NCI-H226 (cell line): ENCODE measurements at places on chromosomes 2 and 18.
A peak's percentile ranks its signal among the peaks of the same experiment; 100 is the strongest.

DNA sequence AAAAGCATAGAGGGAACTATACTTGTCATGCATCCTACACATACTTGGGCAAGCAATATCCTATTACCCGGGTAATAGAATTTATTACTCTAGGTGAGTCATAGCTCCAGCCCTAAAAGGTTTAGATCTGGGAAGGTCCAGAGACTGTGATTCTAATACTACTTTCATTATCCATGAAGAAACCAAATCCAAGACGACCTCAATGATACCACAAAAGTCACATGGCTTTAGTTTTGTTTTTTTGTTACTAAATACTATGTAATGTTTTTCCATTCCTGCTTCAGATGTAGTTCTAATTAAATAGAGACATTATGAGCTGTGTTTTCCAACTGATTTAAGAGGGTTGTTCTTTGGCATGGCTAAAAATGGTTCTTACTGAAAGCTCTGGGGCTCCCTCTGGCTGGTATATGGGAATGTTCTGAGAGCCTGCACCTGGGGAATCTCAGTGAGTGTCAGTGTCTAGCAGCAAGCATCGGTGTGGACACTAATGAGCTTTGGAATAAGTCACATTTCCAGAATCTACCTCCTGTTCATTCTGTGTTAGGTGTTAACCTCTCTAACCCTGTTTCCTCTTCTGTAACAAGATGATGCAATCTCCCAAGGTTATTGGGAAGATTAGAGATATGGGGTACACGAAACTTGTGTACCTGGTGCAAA, 20.5 kb upstream of the IL1RL2 start:
- peak; percentile 35 for DNase-seq

DNA sequence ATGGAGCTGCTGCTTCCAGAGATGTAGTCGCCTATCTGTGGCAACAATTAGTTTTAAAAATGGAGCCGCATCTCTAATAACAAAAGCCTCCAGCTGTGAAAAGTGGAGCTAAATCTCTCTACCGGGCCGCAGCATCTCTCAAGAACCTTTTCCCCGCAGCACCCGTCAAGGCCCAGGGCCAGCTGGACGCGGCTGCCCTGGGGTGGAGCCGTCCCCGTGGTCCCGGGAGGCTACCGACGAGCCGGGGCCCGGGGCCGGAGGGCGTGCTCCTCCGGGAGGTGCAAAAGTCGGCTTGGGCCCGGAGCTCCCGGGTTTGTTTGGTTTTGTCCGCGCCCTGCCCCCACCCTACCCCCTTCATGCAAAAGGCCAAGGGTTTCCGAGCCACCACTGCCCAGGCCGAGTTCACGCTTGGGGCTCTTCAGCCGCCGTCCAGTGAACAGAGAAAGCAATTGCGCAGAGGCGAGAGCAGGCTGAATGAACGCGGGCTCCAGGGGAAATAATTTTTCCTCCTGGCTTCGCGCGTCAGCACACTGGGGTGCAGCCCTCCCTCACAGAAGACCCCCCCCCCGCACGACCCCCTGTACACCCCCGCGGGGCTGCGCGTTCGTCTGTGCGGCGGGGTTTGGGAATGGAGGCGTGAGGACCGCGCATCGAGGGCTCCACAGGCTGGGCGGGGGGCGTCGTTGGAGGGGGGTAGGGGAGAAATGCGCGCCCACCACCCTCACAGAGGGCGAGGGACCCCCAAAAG, 557 bp upstream of the GREB1L start:
- no peak for DNase-seq

GRCh38 chr18:23541349-23542093, 38.2 kb downstream of the RMC1 start:
- DNase-seq: no peak

GRCh38 chr18:27839141-27839540, 337.8 kb downstream of the CDH2 start:
- DNase-seq: peak; percentile 99

DNA sequence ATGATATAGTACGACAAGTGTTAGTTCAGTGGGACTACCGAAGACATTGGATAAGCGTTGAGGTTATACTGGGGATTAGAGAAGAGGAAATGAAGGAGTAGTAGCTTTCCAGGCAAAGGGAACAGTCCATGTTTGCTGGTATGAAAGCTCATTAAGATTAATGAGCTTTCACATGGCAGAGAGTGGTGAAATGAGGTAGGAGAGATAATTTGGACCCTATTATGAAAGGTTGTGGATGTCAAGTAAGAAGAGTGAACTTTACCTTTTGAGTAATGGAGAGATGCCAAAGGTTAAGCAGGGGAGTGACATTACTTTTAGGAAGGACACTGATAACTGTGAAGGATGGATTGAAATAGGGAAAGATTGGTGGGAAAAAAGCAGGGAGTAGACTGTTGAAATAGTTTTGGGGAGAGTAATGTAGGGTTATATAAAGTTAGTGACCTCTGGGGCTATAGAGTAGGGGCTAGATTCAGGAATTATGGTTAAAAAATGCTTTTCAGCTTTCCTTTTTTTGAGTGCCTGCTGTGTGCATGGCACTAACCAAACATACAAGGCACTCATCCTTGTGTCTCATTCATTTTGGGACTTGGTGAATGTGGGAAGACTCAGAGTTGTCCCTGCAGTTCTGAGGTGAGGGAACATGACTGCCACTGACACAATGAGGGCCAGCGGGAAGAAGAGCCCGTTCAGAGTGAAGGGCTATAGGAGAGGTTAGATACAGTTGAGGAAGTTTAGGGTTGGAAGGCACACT, 87.2 kb upstream of the STON1 start:
- no peak for DNase-seq

- no peak for DNase-seq
Observed at GRCh38 chr2:30356776-30357175, 90.3 kb upstream of the LCLAT1 start.

DNA sequence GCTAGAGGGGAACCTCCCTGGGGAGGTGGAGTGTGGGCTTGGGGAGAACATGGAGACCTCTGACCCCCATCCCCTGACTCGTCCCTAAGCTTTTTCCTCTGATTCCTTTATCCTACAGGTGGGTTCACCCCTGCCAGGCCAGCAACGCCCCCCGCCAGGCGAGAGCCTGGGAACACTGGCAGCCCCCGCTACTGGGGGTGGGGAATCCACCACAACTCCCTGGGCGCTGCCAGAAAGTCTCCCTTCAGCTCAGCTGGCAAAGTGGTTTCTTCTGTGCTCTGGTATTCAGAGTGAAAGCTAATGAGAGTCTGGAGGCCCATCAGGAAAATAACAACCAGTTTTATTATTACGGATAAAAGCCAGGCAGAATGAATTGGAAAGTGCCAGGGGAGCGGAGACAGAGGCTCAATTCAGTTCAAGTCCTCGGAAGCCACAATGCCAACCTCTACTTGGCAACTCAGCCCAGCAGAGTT, 2.8 kb downstream of the DIPK1C start:
- no peak for DNase-seq

- no peak for DNase-seq
Observed at GRCh38 chr2:207144173-207144785, 21.5 kb downstream of the KLF7 start.

GRCh38 chr2:10079870-10080535, at the start of gene CYS1:
Gene CYS1, minus strand, starts transcription at chr2:10080411. Its CDS starts 188 bp downstream, at chr2:10080223.
- DNase-seq: no peak

GRCh38 chr18:28469946-28470345, 293.0 kb upstream of the CDH2 start:
- peak; percentile 26 for DNase-seq

GRCh38 chr2:37602040-37602439, 69.4 kb downstream of the CDC42EP3 start:
- no peak for DNase-seq

GRCh38 chr2:75063906-75064305, 105.5 kb downstream of the POLE4 start:
- no peak for DNase-seq

GRCh38 chr18:11121443-11121849, 27.9 kb downstream of the PIEZO2 start:
- peak; percentile 91 for DNase-seq

- no peak for DNase-seq
Observed at GRCh38 chr2:230830428-230830827, 34.3 kb upstream of the ITM2C start.

- peak; percentile 83 for DNase-seq
Observed at GRCh38 chr18:12621742-12622306, 36.1 kb downstream of the SPIRE1 start.

DNA sequence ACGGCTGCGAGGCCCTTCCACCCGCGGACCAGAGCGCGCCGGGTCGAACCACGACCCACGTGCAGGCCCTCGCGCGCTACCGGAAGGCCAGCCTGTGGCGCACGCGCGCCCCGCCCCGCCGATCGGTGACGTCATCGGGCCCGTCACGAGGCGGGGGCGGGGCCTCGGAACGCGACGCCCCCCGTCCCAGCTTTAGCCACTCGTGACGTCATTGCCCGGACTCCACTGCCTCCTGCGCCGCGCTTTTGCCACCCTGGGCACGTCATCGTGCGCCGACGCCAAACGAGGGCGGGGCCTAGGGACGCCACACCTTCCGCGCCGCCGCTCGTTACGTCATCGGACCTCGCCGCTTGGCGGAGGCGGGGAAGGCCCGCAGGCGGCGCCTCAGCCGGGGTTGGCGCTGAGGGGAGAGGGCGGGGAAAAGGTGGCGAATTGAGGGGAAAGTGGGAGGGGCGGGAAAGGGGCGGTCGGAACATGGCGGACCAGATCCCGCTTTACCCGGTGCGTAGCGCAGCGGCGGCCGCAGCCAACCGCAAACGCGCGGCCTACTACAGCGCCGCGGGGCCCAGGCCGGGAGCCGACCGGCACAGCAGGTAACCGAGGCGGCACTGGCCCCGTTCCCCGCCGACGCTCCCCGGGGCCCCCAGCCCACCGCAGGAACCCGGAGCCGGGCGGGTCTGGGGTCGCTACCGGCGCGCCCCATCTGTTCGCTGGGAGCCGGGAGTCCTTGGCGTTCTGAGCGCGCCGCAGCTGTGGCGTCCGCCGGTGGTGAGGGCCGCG, at the start of gene ATP9B:
ATP9B (plus strand) TSS at position 458 of the 780 bp plus-strand sequence; CDS start at position 475, 17 bp downstream.
- peak; percentile 77 for DNase-seq

GRCh38 chr2:167607211-167607610, 640.2 kb downstream of the STK39 start:
- DNase-seq: no peak

- no peak for DNase-seq
Observed at GRCh38 chr2:10224734-10225133, 78.0 kb upstream of the HPCAL1 start.

GRCh38 chr2:53051157-53051556, 716.4 kb upstream of the CHAC2 start:
- no peak for DNase-seq

DNA sequence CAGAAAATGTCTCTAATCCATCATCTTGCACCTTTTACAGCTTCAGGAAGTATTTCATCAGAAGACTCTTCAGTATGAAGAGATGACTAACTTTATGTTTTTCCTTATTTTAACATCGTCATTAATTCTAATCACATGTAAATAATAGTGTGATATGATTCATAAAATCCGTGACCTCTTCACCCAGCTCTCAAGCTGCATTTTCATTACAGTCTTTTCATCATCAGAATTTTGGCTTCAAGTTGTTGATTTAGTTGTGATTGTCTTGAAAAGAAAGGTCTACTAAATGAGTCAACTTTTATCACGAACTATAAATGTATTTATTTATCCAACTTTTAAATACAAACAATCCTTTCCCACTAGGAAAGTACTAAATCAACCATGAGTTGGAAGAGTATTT, 410.3 kb downstream of the LRP1B start:
- no peak for DNase-seq

GRCh38 chr2:131039908-131040660, 53.2 kb downstream of the FAM168B start:
- DNase-seq: no peak

- DNase-seq: peak; percentile 57
Observed at GRCh38 chr2:191878548-191879279, 31.8 kb upstream of the CAVIN2 start.

DNA sequence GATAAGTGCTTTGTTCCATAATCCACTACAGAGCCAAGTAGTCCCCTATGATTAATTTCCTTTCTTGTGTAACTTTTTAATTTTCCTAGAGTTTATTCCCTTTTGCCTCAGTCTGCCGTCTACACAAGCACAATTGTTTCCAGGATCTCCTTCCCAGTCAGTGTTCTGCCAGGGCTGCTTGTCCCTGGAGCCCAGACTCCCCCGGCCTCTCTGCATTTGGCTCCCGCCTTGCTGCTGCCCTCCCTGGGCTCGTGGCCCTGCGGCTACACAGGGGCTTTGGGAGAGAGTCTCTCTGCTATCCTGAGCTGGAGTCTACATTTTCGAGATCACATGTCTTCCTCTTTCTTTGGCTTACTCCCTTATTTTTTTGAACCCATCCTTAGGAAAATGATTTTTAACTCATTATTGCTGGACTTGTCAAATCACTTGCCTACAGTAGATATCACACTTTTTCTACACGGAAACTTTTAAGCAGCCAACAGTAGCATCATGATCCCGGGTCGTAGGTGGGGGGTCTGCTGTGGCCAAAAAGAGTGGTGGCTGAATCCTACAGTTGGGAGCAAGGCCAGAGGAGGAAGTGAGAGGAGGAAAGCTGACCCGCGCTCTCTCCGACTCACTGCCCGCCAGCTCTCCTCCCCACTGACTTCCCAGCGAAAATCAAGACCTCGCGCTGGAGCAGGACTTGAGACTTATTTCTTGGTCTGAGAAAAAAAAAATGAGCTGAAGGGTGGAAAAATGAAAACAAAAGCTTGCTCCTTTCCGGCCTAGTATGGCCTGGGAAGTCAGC, 9.4 kb downstream of the FBLN7 start:
- no peak for DNase-seq

DNA sequence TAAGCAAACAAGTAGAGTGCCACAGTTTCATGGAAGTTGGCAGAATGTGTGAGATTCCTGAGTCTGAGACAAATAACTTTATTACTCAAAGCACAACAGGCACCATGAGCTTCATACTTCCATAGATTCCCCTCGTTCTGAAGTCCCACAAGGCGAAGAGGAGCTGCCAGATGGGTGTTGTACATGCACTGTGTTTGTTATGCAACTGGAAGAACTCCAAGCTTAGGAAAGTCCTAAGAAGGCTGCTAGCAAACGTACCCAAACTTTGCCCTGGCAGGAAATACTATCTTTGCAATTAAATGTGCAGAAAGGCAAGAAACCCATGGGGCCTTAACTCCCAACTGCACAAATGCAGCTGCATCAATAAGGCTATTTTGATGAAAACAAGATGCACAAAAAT, 1.6 kb upstream of the GCA start:
- DNase-seq: no peak

DNA sequence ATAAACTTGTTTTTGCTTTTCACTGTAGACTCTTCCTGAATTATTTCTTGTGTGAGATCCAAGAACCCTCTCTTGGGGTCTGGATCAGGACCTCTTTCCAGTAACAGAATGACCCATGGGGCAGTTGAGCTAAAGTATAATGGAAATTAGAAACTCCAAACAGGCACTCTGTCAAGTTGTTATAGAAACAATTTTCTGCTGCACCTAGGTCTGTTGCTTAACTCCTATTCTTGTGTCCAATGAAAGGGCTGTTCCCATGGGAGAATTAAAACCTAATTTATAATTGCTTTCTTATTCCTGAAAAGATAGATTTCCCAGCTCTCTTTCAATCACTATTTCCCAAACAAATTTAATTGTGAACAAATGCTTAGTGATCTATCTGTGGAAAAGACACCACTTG, 1341.3 kb upstream of the PIK3C3 start:
- DNase-seq: no peak

- DNase-seq: peak; percentile 99
Observed at GRCh38 chr2:220279372-220279771, 651.9 kb downstream of the SLC4A3 start.

GRCh38 chr2:155256803-155257202, 558.3 kb downstream of the KCNJ3 start:
- DNase-seq: no peak
